ENCODE measurements at places on chromosomes 12 and 14.

DNA sequence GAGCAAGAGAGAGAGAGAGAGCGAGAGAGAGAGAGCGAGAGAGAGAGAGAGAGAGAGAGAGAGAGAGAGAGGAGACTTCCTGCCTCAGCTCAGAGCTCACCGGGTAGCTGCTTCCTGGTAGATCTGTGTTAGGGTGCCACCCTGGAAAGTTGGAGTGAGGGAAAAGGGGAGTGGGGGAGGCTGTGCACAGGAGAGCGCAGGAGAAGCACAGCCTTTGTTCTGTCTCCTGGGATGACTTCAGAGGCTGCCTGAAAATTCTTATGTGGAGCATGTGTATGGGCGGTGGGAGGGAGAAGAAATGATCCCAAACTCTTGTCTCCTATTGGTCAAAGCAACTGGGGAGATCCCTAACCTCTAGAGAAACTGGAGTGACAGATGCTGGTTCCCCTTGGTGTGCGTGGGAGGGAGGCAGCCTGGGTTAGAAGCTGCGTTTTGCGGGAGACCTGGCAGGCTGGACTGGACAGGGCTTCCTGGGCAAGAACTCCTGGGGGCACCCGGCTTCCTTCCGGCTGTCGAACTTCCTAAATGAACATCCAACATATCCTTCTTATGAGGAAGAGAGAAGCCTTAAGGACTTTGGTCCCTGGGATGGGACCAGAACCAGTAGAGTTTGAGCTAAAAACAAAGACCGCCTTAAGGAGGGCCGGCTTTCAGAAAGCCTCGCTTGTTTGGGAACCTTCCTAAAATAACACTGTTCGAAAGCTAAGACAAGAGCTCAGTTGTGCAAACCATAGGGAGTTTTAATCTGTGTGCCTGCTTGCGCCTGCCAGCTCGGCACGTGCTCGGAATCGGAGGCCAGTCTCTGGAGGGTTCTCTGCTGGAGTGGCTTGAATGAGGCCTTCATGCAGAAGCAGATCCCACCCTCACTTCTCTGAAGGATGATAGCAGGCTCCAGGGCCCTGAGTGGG lies 30.4 kb upstream of the BEGAIN start:
- DNase-seq = peak; percentile 90

- no peak for DNase-seq
These were observed 29.4 kb downstream of the RIN3 start for GRCh38 chr14:92542766-92543554.

DNA sequence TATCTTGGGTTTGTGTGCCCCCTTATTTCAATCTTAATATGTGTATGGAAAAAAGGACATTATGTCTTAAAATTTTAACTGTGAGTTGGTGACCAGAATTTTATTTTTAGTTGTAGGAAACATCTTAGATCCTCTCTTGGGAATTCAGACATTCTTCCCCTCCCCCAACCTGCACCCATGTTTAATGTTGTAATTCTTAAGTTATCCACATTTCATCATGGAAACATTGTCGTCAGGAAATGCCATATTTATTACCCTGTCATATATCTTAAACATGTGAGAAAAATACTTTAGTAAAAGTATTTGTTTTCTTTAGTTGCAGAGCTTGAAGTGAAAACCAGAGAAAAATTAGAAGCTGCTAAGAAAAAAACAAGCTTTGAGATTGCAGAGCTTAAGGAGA lies 30.3 kb downstream of the YEATS4 start:
- no peak for DNase-seq

GRCh38 chr14:27409944-27410343 lies 812.1 kb upstream of the NOVA1 start:
- no peak for DNase-seq

DNA sequence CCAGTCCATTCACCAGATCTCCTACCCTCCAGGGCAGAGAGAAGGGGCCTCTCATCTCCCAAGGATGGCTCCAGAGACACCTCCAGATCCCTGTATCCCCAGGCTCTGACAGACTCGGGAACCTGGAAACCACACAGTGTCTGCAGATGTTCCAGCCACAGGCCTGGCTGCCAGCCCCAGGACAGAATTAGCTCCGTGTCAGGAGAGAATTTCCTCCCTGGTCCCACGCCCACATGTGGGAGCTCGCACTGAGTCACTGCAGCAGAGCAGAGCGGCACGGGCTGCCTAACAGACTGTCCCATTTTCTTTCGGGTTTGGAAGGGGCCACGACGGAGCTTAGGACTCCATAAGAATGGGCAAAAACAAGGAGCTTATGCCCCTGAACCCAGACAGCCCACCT lies 33.6 kb downstream of the CMKLR1 start:
- peak; percentile 90 for DNase-seq

GRCh38 chr12:42790761-42791151 lies 201.2 kb upstream of the PRICKLE1 start:
- no peak for DNase-seq

- no peak for DNase-seq
These were observed 84.4 kb downstream of the TMEM132D start for GRCh38 chr12:129819391-129819790.

- peak; percentile 49 for DNase-seq
These were observed 613 bp downstream of the ARHGEF40 start for GRCh38 chr14:21070610-21071224.

DNA sequence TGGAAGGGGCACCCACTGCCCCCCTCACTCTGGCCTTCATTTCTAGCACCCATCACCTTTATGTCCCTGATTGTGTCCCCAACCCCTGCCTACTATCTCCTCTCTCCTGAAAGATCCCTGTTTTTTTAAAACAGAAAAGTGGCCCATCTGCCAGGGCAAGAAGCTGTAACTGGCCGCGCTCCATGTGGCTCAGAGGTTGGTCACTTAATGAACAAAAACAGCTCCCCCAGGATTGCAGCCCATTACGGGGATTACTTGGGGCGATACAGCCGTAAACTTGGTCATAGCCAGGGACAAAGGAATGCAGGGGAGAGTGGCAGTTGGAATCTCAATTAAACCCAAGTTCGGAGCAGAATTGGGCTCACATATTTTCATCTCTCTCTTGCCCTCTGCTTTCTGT lies 34.8 kb upstream of the VSX2 start:
- no peak for DNase-seq

DNA sequence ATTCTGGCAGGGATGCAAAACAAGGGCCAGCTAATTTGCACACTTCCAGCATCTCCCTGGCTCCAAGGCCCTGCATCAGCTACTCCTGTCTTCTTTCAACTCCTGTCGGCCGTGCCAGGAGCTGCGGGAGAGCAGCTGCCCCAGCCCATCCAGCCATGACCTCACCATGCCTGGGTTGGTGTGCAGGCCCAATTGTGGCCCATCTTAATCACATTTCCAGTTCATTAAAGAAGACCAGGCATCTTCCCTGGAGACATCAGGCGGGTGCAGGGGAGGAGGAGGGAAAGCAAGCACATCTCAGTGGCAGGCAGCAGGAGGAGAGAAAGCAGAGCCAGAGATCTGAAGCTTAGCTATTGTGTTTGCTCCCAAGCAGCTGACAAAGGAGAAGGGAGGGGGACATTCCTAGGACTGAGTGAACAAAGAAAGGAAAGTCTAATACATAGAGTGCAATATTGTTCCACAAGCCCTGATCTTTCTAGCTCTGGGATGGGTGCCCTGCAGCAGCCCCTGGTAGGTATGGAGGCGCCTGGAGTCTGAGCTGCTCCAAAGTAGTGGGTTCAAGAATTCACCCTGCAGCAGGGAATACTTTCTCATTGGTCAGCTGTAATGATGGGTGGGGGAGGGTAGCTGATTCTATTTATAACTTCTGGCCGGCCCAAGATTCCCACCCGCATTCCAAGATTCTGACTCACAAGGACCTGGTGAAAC lies 40.1 kb downstream of the VWF start:
- no peak for DNase-seq

- peak; percentile 41 for DNase-seq
These were observed 1.6 kb downstream of the TMEM121 start for GRCh38 chr14:105527826-105528585.

DNA sequence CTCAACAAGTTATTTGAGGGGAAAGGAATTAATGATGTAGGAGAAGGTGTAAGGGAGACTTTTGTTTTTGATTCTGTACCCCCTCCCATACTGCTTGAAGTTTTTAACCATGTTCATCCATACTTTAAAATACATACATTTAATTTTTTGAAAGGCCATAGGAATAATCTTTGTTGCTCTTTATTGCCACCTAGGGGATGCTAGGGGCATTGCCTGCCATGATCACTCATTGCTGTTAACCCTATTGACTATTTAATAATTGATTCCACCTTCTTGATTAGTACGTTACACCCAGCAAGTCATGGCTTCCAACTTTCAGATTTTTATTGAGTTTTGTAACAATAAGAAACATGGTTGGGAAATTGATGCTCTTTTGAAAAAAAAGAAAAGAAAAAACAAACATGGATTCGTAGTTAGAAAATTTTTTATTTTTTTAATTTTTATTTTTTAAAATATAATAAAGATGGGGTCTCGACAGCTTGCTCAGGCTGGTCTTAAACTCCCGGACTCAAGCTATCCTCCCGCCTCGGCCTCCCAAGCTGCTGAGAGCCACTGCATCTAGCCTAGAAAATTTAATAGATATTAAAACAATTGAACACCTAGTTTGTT lies 8.5 kb upstream of the PRKAB1 start:
- DNase-seq = peak; percentile 33

- no peak for DNase-seq
These were observed 3.6 kb upstream of the CFAP73 start for GRCh38 chr12:113145720-113146551.

- DNase-seq = no peak
These were observed 98.9 kb downstream of the BCL11B start for GRCh38 chr14:99173086-99173485.

- no peak for DNase-seq
These were observed 16.2 kb downstream of the ESRRB start for GRCh38 chr14:76391981-76392690.

- no peak for DNase-seq
These were observed 436.2 kb upstream of the TMEM132C start for GRCh38 chr12:127830730-127831129.

DNA sequence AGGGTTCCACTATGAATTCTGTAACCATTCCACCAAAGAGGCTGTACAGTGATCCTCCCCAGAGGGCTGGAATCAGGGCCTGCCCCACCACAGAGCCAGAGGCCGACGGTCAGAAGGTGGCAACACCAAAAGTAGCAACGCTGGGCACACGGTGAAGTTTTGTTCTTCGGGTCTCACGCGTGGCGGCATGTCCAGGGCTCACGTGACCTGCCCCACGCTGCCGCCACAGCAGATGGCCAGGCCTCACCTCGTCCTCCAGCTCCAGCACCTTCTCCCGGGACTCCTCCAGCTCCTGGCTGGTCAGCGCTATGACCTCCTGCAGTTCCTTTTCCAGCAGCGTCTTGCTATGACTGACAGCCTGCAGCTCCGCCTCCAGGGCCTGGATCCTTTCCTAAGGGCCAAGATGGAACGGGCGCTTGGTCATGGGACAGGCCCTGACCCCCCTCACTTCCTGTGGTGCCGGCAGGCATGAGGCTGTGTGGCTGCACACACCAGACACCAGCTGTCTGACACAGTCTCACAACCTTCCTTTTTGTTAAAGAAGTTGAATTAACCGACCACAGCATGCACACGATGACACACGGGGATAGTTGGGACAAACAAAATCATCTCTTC lies 22.4 kb upstream of the ANKLE2 start:
- DNase-seq = peak; percentile 34

DNA sequence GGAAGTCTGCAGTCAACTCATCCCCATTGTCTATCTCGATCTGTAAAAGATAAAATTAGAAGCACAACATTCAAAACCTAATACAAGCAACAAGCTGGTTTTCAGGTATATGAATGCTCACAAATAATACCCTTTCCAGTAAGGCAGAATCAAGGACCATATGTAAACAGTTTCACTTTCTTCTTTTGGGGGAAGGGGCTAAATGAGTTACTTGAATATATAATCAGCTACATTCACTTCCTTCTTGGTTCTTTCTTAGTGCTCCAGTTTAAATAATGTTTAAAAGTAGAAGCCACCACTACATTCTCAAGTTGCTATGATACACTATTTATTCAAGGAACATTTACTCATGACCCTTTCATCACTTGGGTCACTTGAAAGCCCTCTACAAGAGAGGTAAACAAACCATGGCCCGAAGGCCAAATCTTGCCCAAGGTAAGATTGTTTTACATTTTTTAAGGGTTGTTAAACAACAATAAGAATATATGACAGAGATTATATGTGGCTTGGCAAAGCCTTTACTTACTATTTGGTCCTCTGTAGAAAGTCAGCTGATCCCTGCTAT lies 10.3 kb downstream of the TWF1 start:
- DNase-seq = no peak

- DNase-seq = no peak
These were observed 151.4 kb upstream of the NUDT4 start for GRCh38 chr12:93226361-93226760.

- DNase-seq = no peak
These were observed 152.7 kb downstream of the ADGRD1 start for GRCh38 chr12:131106349-131106941.

- DNase-seq = peak; percentile 17
These were observed 12.2 kb upstream of the FOXG1 start for GRCh38 chr14:28754209-28754985.

- DNase-seq = peak; percentile 74
These were observed 89.3 kb downstream of the OSBPL8 start for GRCh38 chr12:76470028-76470939.

DNA sequence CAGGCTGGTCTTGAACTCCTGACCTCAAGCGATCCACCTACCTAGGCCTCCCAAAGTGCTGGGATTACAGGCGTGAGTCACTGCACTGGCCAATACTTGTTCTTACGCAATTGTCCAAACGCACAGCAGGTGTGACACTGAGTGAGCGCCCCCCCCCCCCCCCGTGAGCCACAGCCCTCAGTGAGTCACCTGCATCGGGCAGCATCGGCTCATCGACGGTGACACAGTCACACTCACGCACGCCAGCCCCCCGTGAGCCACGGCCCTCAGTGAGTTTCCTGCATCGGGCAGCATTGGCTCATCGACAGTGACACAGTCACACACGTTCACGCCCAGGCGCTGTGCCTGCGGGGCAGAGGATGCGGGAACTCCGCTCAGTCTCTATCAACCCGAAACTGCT lies 42.5 kb downstream of the GALNT9 start:
- DNase-seq = no peak

DNA sequence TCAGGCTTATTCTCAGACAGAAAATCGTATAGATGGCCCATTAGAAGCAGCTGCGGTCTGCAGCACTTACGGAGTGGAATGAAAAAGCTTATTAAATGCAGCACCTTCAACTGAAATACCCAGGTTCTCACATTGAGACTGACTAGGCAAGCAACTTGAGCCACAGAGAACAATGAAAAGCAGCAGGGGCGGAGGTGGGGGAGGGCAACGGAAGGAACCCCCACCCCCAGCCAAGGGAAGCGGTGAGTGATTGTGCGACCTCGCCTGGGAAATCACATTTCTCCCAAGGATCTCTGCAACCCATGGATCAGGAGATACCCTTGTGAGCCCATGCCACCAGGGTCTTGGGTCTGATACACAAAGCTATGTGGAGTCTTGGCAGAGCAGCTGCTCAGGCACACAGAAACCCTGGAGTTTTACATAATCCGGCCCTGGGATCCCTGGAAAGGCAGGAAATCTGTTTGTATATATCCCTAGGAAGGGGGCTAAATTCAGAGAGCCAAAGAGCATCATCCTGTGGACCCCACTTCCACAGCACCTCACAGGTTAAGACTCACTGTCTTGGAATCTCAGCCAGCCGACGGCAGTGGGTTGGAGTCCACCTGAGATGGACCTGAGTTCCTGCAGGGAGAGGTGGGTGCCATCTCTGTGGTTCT lies 38.1 kb downstream of the PZP start:
- no peak for DNase-seq
